ENCODE measurements at places on chromosomes 3 and 15.

GRCh38 chr3:126941721-126942270, 41.1 kb upstream of the PLXNA1 start:
- no peak for DNase-seq

- no peak for DNase-seq
Measured at GRCh38 chr3:177295116-177295515, 97.8 kb upstream of the TBL1XR1 start.

DNA sequence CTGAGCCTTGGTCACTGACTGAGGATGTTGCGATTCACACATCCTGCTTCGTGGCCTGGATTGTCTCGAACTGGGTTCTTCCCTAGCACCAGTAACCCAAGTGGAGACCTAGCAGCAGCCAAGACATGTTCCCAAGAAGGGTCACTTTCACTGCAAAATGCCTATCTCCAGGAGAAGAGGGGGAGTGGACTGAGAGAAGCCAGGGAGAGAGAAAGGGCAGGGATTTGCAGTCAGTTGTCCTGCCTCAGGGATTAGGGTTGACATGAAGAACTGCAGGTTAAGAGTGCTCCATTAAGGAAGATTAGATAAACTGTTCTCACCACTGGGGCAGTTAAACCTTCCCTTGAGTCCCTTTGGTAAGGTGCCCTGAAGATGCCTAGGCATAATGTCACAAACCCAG, 5.7 kb upstream of the CD276 start:
- no peak for DNase-seq

DNA sequence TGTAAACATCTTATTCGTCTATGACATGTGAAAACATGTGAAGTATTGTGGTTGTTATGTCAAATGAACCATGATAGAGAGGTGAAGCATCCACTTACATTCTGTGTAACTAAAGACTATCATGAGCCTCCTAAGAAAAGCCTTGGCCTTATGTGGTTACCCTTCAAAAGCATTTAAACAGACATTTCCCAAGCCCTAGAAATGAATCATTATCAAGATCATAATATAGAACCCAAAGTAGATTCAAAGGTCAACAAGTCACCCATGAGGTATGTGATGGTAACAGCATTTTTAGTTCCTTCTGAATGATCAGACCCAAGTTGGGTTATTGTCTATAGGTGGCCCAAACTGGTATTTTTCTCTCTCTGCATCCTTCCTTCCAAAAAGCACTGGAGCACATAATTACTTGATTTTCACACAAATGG, 408.0 kb downstream of the TBL1XR1 start:
- no peak for DNase-seq

DNA sequence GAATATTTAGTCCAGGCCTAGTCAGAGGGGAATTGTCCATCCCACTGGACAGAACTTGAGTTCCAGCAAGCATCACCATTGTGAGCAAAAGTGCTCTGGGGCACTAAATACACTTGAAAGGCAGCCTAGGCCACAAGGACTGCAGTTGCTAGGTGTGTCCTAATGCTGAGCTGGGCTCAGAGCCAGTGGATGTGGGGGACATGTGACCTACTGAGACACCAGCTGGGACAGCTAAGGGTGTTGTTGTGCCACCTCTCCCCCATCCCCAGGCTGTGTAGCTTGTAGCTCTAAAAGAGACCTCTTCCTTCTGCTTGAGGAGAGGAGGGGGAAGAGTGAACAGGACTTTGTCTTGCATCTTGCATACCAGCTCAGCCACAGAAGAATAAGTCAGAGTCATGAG, 120.9 kb downstream of the DTWD1 start:
- no peak for DNase-seq

DNA sequence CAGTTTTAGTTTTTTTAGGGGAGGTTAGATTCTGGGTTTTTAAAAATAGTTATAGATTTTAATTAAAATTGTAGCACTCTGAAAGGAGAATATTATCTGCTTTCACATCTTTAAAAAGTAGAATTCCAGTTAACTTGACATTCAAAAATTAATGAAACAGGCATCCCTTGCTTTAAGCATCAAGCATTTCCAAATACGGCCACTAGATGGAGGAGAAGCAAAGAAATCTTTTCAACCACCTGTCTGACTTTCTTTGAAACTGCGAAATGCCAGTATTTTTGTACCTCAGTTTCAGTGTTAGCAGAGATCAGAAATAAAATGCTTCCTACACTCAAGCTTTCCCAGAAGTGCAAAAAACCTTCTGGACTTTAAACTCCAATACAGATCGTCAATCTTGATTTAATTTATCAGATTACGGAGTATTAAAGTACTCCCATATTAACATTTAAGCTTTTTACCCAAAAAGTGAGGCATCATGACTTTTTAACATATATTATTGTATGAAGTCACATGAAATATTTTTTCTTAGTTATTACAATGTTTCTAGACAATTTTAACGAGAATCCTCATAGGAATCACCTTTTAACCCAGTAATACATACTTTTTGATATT, 153.3 kb downstream of the P3H2 start:
- DNase-seq, result peak; percentile 26

- DNase-seq, result no peak
Measured at GRCh38 chr15:92074646-92075045, 221.1 kb downstream of the SLCO3A1 start.

DNA sequence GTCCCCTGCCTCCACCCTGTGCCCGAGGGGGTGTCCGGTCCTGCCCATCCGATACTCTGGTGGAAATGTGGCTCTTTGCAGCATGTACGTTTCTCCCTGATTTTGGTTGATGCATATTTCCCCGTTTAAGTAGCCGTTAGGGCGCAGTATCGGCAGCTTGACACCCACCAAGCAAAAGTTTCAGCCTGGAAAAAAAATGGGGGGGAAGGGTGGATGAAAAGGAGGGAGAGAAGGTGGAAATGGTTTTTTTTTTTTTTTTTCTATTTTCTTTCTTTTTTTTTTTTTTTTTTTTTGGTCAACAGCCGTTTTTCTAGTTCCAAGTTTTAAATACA, 1.3 kb downstream of the RAP2B start:
- DNase-seq, result no peak

GRCh38 chr3:43203022-43203421, 83.3 kb upstream of the SNRK start:
- no peak for DNase-seq

- DNase-seq, result no peak
Measured at GRCh38 chr3:165390166-165390565, 194.0 kb upstream of the SLITRK3 start.

- DNase-seq, result no peak
Measured at GRCh38 chr3:128207951-128208350, 54.7 kb downstream of the EEFSEC start.

DNA sequence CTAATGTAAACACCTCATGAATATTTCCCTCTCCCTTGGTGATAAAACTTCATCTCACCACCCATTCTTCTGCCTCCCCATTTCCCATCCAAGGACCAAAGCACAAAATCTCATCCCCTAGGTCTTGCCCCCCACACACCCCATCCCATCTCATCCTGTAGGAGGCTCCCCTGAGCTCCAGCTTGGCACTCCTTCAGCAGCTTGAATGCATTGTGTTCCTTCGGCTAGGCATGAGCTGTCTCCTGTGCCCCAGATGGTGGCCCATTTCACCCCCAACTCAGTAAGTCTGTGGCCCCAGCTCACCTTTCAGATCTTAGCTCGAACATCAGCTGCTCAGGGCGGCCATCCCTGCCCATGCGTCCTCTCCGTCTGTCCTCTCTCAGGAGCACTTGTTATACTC, 203.6 kb upstream of the NR2F2 start:
- DNase-seq, result no peak

- DNase-seq, result no peak
Measured at GRCh38 chr3:125375950-125376679, 990 bp upstream of the ZNF148 start.

- DNase-seq, result no peak
Measured at GRCh38 chr15:62834686-62835329, 207.7 kb upstream of the TPM1 start.

DNA sequence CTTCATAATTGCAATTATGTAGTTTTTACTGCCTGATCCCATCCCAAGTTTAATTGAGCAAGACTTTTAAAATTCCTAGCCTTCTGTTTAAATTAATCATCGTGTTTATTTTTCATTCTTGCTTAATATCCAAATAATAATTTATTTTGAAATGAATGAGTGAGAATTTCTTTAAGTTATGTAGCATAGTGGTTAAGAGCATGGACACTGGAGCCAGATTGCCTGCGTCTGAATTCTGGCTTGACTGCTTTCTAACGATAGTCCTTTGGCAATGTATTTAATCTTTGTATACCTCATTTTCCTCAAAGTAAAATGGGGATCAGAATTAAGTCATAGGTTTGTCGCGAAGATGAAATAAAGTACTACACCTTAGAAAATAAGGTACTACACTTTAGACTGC, 71.4 kb downstream of the LRRC49 start:
- no peak for DNase-seq

DNA sequence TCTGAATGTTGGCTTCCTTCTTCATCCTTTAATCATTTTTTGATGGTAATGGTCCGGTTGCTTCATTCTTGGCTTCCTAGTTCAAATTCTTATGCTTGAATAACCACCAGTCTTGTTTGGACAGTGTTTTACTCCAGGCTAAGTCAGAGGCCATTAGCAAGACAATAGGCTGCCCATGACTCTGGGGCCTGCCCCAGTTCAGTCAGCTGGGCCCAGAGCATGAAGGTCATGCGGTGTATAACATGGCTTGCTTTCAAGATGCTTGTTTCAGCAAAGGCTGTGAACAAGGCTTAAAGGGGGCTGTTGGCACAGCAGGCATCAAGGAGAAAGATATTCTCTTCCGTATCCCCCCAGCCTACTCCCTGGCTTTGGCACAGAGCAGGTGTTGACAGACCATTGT, 13.7 kb downstream of the TM4SF18 start:
- DNase-seq, result no peak

- DNase-seq, result no peak
Measured at GRCh38 chr3:52108302-52109232, 45.7 kb downstream of the POC1A start.

DNA sequence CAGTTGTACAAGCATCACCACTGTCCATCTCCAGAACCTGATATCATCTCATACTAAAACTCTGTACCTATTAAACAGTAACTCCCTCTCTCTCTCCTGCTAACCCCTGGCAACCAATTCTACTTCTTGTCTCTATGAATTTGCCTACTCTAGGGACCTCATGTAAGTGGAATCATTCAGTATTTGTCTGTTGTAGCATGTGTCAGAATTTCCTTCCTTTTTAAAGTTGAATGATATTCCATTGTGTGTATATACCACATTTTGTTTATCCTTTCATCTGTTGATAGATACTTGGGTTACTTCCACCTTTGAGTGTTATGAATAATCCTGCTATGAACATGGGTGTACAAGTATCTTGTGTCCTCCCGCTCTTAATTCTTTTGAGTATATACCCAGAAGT, 16.6 kb downstream of the ZNF592 start:
- DNase-seq, result no peak

Measured in H54 (cell line).